Cerebellum (tissue), 4 donors: ENCODE measurements at places on chromosomes 6 and 20. TPM values are rescaled to one million over a fixed set of nuclear protein-coding genes. Genes with fewer than 3 reads are reported as not detected.

Gene CLDN20
- not detected for total RNA-seq

Gene JPH2
- 0.36 TPM for total RNA-seq

Gene FHL5
- total RNA-seq: 6.4 TPM

Gene ARMH2
- total RNA-seq: not detected

Gene BCAS1
- 6.1 TPM for total RNA-seq

Gene SSTR4
- 0.54 TPM for total RNA-seq

Gene TREM1
- 0.54 TPM for total RNA-seq

Gene BTN1A1
- not detected for total RNA-seq

Gene SPTLC3
- total RNA-seq: 2.4 TPM

Gene PNLDC1
- total RNA-seq: not detected

Gene NPEPL1
- 12.0 TPM for total RNA-seq

Gene MUC22
- not detected for total RNA-seq

Gene FKBP1C
- total RNA-seq: 0.36 TPM

Gene ZNF391
- 6.6 TPM for total RNA-seq

Gene MICA
- 2.7 TPM for total RNA-seq
